Stromal cell of bone marrow (primary cell): ENCODE measurements at places on chromosomes 3 and 15.
A peak's percentile ranks its signal among the peaks of the same experiment; 100 is the strongest.

- no peak for DNase-seq
These were observed 160.2 kb downstream of the ZPLD1 start for GRCh38 chr3:102595057-102595456.

DNA sequence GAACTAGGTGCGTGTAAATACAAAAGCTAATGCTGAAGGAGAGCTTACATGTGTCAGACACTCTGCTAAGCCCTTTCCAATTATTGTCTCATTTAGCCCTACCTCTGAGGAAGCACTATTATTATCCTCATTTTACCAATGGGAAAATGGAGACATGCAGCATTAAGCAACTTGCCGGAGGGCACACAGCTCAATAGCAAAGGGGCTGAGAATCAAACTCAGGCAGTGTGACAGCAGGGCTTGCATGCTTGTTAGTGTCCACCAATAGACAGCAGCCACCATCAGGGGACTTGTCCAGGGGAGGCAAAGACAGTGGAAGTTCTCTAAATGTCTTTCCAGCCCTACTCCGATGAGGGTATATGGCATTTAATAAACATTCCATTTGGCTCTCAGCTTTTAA lies 548.6 kb downstream of the MAGI1 start:
- no peak for DNase-seq

- no peak for DNase-seq
These were observed 61.7 kb downstream of the TMEM212 start for GRCh38 chr3:171904829-171905228.

GRCh38 chr3:9782770-9783169 lies 9.5 kb downstream of the TADA3 start:
- no peak for DNase-seq

DNA sequence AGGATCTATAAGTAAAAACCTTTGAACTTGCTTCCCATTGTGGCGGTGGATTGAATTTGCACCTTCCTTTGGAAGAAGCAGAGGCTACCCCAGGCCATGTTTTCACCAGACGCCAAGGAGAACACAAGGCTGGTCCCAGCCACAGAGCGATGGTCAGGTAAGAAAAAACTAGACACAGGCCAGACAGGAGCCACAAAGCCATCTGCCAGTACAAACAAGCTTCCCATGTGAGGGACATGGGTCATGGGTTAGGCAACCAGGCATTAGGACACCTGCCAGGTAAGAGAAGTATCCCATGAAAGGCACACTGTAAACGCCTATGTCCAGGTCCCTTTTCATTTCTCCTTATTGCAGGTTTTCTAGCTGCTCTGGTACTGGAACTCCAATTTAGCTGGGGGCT lies 190.2 kb downstream of the KLF13 start:
- no peak for DNase-seq

DNA sequence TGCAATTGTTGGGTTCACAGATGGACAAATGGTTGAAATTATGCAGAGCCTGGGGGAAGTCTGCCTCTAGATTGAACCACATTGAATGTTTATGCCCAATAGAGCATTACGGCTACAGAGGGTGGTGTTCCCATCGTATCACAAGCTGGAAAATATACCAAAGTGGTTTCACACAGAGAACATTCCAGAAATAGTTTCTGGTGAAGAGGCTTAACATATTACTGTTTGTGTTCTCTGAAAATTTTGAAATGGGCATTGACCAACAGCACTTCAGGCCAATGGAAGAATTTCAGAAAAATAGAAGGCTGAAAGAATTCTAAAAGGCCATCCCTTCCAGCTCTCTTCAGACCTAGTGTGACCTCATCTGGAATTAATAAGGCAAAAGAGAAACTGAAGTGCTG lies 203.9 kb downstream of the NEK10 start:
- peak; percentile 83 for DNase-seq

DNA sequence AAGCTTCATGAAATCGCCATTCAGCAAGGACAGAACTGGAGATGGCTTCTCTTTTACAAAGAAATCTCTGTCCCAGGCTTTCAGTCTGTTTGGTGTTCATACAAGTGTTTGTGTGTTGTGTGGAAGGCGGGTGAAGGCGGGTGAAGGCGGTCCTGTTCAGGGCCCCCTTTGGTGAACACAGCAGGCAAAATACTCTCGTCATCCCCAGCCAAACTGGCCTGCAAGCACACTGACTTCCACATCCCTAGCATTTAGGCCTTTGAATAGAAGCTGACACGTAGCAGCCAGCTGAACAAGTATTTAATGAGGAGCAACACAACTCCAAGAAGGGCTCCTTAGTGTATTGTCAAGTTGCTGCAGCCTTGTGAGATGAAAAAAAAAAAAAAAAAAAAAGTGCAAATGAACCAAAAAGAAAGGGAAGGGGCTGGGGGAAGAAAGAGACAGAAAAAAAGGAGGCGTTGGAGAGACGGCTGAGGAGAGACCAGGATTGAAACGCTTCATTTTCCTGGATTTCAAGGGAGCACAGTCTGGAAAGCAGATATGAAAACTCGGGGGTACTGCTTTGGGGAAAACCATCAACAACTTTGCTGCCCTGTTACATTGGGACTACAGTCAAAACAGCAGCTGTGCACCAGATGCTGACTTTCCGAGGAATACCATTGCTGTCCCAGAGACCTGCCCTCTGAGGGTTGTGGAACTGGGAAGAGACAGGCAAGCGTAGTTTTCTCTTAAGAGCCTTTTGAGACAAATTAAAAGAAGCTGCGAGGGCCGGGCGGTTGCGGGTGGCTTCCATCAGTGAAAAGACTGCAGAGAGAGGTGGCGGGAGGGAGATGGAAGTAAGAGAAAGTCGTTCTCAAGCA lies 74.6 kb downstream of the TGFBR2 start:
- DNase-seq, result no peak

DNA sequence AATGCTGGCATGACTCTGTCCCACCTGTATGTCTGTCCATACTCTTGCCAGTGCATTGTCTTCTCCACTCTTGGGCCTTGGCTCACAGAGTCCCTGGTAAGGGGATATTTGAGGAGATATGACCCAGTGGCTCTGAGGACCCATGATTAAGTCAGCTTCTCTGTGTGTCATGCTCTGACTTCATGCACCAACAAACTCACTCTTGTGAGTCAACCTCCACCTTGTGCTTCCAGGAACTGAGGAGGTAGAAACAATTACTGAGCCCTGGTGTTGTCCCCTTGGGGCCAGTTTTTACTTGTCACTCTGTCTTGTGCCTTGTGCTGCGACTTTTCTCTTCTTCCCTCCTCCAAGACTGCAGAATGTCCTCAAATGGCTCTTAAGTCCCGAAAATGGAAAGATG lies 127.1 kb downstream of the ABHD5 start:
- DNase-seq, result no peak

DNA sequence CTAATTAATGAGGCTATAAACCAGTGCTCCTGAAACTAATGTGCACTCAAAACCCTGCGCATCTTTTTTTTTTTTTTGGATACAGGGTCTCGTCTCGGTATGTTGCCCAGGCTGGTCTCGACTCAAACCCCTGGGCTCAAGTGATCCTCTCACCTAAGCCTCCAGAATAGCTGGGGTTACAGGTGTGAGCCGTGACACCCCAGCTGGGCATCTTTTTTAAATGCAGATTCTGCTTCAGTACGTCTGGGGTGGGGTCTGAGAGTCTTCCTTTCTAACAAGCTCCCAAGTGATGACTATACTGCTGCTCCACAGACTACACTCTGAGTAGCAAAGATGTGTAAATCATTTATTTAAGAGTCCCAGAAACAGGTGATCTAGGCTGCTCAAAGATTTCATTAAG lies 73.0 kb downstream of the BFSP2 start:
- DNase-seq, result no peak

DNA sequence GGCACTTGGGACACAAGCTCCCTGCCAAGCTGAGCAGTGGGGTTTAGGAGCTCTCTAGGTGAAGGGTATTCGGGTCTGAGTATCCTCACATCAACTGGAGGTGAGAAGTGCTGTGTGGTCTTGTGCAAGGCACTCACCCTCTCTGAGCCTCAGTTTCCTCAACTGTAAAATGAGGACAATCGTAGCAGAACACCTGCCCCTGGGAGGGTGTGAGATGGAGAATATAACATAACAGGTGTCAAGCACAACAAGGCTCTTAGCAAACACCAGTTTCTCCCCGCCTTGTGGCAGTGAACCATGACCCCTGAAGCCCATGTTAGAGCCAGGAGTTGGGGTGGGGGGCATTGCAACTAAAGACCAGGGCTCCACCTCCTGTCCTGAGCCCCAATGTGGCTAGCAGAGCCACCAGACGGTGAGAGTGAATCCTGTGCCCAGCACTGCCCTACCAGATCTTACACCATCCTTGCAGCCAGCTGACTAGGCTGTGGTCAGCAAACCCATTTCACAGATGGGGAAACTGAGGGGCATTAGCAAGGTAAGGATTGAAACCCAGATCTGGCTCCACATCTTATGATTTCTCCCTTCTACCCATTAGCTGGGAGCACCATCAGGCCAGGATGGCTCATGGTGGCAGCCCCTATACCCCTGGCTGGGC lies 2.6 kb upstream of the PLXND1 start:
- no peak for DNase-seq

DNA sequence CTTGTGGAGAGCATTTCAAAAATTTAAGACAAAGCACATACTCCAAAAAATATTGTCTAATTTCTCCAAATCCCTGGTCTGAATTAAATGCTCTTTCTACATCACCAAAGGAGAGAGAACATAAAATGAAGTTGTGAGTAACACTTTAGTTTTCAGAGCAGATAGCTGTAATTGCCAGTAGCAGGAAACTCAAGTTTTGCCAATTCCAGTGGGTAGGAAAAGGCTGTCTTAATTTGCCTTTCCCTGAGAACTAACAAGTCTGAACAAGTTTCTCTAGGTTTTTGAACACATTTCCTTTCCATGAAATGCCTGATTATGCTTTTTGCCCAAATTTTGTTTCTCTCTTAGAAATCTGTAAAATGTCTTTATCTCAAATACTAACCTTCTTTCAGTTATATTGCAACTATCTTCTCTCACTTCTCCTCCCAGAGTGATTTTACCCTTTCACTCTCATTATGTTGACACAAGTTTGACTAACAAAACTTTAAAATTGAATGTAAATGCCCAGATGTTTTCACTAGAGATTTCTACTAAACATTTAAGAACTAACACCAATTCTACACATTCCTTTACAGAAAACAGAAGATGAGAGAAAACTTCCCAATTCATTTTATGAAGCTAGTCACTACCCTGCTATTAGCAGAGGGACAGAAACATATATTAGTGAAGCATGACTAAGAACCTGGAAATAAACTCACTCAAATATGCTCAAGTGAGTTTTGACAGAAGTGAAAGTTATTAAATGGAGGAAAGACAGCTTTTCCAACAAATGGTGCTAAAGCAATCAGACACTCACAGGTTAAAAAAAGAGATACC lies 38.4 kb downstream of the RFX7 start:
- peak; percentile 35 for DNase-seq

GRCh38 chr3:142285083-142285517 lies 59.7 kb upstream of the GK5 start:
- DNase-seq, result no peak

DNA sequence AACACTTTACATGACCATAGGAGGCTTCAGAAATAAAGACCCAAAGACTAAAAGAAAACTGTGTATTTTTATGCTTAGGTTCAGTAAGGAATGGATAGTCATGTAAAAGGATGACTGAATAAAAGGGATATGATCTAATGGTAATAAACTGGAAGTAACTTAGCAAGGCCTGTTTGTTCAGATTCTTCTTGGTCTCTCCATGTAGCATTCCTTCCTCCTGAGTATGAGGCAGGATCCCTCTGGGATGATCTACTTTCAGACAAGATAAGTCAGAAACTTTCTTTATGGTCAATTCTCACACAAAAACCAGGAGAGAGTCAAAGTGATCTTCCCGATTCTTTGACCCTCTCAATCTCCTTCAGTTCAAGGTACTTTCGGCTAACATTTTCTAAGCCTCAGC lies 340.8 kb upstream of the DCBLD2 start:
- no peak for DNase-seq

GRCh38 chr3:42662813-42663535 lies 9.5 kb downstream of the ZBTB47 start:
- DNase-seq, result no peak

GRCh38 chr3:145333931-145334330 lies 827.1 kb downstream of the PLOD2 start:
- no peak for DNase-seq

- DNase-seq, result no peak
These were observed 28.0 kb upstream of the DCLK3 start for GRCh38 chr3:36792342-36792741.

- no peak for DNase-seq
These were observed 30.0 kb downstream of the PAQR5 start for GRCh38 chr15:69328739-69329138.

DNA sequence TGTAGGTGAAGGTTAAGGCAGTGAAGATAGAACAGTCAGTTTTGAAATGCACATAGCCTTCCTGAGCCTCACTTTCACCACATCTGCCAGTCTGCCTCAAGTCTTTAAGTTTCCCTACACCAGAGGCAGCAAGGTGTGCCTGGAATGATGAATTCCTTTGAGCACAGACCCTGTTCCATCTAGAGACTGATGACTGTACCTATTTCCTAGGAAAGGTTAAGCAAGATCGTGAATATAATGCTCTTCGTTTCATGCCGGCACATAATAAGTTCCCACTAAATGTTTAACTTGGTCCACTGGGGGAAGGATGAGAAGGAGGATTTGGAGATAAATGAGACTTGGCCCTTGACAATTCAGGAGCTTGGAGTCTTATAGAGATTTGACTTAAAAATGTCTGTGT lies 141.9 kb downstream of the LPP start:
- DNase-seq, result no peak

- no peak for DNase-seq
These were observed 348.6 kb downstream of the PLOD2 start for GRCh38 chr3:145812391-145812790.

GRCh38 chr3:191770541-191770940 lies 309.6 kb downstream of the PYDC2 start:
- no peak for DNase-seq

GRCh38 chr15:97903971-97904572 lies 56.4 kb upstream of the ARRDC4 start:
- peak; percentile 40 for DNase-seq

GRCh38 chr15:82139823-82140268 lies 94.0 kb upstream of the MEX3B start:
- peak; percentile 51 for DNase-seq

- no peak for DNase-seq
These were observed 12.6 kb downstream of the MTHFS start for GRCh38 chr15:79884204-79884596.

GRCh38 chr15:75201616-75202250 lies at the start of gene C15orf39:
Gene C15orf39, plus strand, starts transcription at chr15:75201882. Its CDS starts 4,167 bp downstream, at chr15:75206049.
- DNase-seq, result peak; percentile 43
